ENCODE measurements at places on chromosomes 7 and 10.
A peak's percentile ranks its signal among the peaks of the same experiment; 100 is the strongest.

DNA sequence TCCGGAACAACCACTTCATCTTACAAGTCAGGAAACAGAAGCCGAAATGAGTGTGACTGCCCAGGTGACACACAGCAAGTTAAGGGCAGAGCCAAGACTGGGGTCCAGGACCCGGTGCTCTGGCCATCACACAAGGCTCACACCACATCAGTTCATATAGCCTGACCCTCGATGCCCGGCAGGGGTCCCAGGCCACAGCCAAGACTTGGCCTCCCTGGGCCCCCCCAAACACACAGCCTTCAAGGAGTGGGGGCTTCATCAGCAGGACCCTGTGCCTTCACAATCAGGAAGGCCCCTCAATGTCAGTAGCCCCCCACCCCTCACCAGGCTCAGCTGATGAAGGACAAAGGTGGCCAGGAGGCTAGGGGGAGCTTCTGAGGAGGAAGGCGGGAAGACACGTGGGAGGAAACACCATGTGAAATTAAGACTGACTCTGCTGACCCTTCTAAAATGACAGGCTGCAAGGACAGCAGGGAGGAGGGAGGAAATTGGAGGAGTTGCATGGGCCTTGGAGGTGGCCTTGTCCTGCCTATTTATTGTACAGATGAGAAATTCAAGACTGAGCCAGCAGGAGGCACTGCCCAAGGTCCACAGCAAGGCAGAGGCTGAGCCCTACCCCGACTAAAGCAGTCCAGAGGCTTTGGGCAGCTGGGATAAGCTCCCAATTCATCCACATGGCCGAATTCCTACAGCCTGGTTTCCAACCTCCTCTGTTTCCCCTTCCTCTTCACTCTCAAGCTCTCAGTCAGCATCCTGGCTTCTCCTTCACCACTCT lies 216.1 kb upstream of the ZMIZ1 start:
- peak; percentile 19 for DNase-seq

GRCh38 chr10:84696610-84697009 lies 368.2 kb downstream of the CCSER2 start:
- DNase-seq = no peak

DNA sequence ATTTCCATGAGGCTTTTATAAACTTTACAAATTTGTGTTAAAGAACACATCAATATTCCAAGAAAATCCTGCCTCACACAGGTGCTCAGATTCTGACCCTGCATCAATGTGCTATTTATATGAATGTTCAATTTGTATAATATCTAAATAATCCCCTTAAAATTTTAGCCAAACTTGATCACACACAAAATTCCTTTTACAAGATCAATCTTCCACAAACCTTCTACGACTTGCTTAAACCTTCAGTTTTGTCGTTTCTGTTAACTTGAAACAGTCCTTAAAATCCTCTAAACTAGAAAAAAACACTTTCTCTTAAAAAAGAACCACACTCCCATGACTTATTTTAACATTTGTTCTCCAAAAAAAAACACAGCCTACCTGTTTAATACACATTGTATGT lies 20.2 kb upstream of the TRPV6 start:
- DNase-seq = no peak

- no peak for DNase-seq
Measured at GRCh38 chr7:22762866-22763265, 35.9 kb downstream of the IL6 start.

GRCh38 chr10:93062514-93063143 lies 2.0 kb downstream of the CYP26C1 start:
- DNase-seq = no peak

DNA sequence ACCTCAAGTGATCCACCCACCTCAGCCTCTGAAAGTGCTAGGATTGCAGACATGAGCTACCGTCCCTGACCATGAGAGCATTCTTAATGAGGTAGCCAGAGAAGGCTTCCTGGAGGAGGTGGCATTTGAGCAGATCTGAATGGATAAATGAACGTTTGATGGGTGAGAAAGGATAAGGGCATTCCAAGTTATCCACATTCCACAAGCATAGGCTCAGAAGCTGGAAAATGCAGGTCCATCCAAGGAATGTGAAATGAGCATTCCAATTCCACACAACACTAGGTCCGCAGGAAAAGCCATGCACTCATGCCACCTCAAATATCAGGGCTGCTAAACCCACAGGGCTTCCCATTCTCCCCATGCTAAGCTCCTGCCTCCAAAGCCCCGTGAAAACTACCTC lies 17.0 kb downstream of the TMEM130 start:
- DNase-seq = peak; percentile 45

- no peak for DNase-seq
Measured at GRCh38 chr7:152624228-152624627, 51.7 kb downstream of the XRCC2 start.

- no peak for DNase-seq
Measured at GRCh38 chr10:96619120-96619519, 32.3 kb upstream of the TM9SF3 start.

DNA sequence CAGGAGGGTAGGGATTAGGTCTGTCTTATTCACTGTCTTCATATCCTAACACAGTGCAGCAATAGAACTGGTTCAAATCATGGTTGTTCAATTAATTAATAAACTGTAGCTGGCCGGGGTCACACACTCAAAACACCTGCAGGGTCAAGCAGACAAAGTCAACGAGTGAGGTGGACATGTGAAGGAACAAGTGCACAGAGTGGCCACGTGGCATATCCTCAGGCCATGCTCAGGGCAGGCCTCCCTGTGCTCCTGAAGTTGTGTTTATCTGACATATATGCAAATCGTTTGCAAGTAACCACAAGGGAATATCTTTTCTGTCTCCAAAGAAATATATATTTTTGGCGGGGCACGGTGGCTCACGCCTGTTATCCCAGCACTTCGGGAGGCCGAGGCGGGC lies 98.5 kb upstream of the ZMIZ1 start:
- DNase-seq = no peak

GRCh38 chr7:136637813-136638212 lies 230.6 kb upstream of the CHRM2 start:
- no peak for DNase-seq

DNA sequence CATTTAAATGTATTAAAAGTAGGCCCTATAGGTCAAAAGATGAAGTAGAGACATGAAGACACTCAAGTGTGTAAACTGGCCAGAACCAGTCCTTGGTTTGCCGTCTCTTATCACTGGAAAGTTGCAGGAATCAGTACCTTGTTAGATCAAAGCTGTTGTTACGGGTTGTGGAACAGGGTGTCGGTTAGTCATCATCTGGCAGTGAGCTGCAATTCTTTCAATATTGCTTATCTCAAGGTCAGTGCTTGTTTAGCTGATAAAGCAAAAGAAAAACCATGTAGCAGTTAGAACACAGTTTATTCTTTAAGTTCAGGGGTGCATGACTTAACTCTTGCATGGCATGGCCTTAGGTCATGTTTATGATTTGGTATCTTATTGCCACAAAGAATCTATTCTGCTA lies 10.0 kb upstream of the SLC13A1 start:
- no peak for DNase-seq

GRCh38 chr7:92336662-92337340 lies 91.0 kb downstream of the ANKIB1 start:
- no peak for DNase-seq

- DNase-seq = no peak
Measured at GRCh38 chr10:87000491-87000890, 19.6 kb upstream of the FAM25A start.

DNA sequence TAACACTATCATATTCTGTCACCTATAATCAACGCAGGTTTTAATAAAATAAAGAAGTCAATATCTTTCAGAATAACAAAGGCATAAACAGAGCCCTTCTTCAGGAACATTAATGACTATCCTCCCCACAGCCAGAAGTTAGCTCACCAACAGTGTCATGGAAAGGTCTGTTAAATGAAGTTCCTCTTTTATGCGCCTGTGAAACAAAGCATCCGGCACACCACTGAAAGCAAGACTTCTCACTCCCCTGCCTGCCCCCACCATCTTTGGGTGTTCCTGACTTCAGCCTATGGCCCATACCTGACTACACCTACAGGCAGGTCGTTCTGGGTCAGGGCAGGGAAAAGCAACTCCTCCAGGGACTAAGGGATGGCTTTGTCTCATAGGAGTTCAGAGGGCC lies 205.4 kb downstream of the FANK1 start:
- DNase-seq = no peak

DNA sequence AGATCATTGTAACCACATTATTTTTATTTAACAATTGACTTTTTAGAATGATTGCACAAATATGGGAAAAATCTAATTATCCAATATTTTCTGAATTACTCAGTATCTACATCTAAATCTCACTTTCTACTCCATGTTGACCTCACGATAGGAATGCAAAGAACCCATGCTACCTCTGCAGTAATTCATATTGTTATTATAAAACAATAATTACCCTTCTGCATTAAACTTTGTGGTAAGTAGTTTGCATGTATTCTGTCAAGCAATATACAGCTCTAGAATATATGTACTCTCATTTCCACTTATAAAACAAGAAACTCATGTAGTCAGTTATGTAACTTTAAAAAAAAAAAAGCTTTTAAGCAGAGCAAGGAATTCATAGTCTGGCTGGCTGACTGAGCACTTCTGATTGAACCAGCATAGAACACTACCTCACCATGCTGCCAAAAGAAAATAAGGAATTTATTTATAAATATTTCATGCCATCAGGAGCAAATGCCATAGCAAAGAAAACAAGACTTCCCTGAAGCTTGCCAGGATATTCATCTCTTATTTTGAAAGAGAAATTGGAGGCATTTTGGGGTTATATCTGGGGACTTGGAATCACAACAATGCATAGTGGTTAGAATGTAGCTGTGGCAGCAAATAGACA lies 895.7 kb downstream of the XPNPEP1 start:
- DNase-seq = peak; percentile 29

- DNase-seq = no peak
Measured at GRCh38 chr7:40058636-40059035, 75.8 kb downstream of the MPLKIP start.

- no peak for DNase-seq
Measured at GRCh38 chr10:5292196-5292735, 72.5 kb upstream of the UCN3 start.

DNA sequence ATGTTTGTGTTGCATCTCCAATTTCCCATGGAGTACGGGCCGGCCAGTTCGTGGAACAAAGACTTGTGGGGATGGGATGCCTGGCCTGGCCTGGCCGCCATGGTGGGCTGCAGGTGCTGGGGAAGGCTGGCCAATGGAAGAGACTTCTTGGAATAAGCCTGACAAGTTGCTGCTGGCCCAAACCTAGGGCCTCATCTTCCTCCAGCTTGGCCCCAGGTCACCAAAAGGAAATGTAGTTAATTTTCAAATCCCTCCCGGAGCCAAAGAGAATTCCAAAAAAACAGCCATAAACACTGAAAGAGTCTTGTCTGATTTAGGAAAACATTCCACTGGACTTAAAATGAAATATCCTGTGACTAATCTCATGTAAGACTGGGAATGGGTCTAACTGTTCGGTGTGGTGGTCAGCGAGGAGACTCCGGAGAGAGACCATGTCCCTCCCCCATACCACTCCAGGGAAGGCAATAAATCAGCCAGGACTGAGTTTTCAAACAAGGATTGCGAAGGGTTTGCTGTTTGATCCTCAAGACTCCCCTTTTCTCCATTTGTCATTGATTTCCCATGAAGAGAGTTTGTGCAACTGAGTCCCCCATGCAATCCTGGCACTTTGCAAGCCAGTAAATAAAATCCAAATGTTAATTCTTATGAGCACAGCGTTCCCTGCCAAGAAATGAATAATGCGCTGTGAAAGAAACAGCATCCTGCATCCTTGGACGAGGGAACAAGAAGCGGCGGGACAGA lies 128.7 kb upstream of the HABP2 start:
- no peak for DNase-seq

GRCh38 chr10:71582019-71582418 lies 137.6 kb downstream of the C10orf105 start:
- no peak for DNase-seq

DNA sequence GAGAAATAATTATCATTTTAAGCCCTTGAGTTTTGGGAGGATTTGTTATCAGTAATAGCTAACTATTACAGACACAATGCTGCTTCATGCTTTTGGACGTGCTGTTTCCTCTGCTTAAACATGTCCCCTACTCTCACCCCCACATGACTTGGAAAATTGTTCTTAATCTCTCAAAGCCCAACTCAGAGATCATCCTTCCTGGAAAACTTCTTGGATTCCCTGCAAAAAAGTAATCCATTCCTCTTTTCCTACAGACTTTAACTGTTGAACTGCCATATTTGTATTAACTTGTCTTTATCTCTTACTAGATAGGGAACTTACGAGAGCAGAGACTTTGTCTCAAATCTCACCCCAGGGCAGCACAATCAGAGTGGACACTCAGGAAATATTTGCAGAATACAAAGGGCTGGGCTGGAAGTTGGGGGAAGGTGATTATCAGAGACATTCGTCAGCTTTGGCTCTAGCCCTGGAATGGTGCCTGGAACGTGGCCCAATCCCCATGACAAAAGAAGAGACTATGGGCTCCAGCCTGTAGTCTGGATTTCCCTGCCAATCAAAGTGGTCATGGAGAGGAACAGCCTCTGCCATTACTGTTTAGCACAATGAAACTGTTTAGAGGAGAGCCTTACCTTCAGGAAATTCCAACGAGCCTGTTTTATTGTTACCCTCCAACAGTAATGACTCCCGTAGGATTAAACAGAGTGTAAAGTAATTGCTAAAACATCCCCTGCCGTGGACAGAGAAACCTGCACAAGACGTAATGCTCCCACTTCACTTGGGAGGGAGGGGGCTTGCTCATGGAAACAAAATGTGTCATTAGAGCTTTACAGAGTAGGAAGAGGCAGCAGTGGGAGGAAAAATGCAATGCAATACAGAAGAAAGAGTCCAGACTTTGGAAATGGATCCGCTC lies 140.4 kb upstream of the AUTS2 start:
- no peak for DNase-seq

GRCh38 chr10:75477680-75478079 lies 46.3 kb downstream of the LRMDA start:
- DNase-seq = no peak

GRCh38 chr7:133359449-133359848 lies 106.6 kb downstream of the EXOC4 start:
- DNase-seq = no peak

DNA sequence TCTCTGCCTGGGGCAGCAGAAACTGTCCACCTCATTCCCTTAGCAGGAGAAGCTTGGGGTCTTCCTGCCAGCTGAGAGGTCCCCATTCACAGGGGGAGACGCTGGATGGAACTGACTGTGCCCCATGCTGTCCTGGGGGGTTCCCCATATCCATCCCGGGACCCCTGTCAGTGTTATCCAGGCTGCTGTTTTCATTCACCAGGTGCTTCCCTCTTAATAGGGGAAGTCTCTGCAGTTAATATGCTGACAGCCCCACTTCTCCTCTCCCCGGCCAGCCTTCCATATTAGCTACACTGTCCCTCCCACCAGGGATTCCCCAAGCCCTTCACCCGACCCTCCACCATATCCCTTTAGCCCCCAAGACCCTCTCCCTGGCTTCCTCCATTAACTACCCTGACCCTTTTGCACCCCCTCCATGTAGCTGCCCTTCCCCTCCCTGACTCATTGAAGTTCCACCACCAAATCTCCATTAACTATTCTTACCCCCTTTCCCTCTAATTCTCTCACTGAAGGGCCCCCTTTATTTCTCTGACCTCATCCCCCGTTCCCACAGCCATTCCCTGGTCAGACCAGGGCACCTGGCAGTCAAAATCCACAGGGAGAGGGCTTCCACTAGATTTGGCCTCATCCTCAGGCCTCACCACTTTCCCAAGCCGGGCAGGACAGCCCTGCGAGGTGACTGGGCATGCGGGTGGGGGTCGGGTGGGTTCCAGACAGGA lies 92.0 kb upstream of the PAX2 start:
- DNase-seq = no peak

Measured in HFFc6 (cell line).